NCI-H2081 treated with DMSO at 0.1 percent for 48 hours (cell line): ENCODE measurements at places on chromosomes 12 and 14.

DNA sequence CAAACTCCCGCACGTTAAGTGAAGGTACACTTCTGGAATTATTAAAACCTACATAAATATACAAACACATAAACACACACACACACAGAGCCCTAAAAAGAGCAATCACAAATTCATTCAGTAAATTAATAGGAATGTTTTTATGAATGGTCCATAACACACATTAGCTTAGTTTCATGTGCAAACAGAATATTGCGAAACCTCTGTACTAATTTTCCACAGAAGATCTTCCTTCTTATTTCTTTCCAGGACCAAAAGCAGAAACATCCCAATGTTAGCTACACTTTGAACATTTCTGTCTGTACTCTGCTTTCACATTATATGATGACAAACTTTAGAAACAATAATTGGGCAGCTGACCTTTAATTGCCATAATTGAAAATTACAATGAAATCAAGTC is 101.6 kb downstream of the SOX5 start:
- no peak for DNase-seq

GRCh38 chr14:22656945-22657731 is 13.0 kb upstream of the OR6J1 start:
- no peak for DNase-seq

DNA sequence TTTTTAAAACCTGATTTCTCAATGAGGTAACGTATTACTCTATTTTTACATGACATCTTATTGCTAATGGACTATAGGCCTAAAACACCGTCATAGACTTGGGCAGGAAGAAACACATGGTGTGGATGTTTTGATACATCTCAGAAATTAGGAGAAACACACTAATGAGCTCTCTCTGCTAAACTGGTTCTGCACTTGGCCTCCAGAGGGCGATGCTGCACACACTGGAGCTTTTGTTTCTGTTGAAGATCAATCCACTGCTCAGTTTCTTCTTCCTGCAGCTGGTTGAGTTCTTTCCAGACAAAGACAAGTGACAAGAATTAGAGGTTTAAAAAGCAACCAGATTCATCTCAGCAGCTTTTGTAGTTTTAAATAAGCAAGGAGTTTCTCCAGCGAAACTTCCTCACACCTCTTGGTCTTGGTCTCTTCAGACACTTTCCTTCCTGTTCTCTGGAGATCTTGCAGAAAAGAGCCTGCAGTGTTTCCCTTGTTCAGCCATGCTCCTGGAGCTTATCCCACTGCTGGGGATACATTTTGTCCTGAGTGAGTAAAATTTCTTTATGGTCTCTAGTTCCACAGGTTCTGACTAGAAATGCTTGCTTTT is 178.5 kb upstream of the OR4E1 start:
- no peak for DNase-seq

- DNase-seq: no peak
These were observed 6.1 kb upstream of the PSMA6 start for GRCh38 chr14:35286003-35286600.

GRCh38 chr14:81771651-81772275 is 238.1 kb upstream of the SEL1L start:
- no peak for DNase-seq

DNA sequence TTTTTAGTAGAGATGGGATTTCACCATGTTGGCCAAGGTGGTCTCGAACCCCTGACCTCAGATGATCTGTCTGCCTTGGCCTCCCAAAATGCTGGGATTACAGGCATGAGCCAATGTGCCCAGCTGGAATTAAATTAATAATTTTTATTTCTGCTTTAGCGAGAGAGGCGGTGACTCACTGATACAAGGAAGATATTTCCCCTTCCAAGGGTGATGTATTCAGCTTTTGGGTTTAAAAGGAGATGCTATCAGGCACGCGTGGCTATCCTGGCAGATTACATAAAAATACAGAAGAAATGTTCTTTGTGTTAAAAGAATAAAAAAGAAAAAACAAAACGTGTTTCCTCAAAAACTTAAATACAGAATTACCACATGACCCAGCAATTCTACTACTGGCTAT is 12.4 kb upstream of the P2RX7 start:
- DNase-seq: no peak

- no peak for DNase-seq
These were observed 95.2 kb upstream of the PWP1 start for GRCh38 chr12:107590413-107590812.

DNA sequence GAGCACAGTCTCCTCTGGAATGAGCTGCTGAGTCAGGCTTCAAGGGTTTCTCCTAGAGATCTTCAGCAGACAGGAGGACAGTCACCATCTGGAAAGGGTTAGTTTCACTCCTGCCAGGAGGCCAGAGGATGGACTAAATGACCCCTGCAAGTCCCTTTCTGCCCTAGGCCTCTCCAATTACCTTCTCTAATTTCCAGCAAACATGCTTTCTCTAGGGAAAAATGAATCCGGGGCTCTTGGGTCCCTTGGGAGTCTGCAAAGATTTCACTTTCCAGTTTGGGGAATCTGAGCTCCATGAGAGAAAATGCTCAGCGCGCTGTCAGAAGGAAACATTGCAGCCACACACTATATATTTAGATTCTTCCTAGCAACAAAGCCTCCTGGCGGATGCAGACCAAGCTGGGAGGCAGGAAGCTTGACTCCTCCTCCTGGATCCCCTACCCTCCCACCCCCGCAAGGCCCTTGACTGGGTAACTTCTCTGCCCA is 184.4 kb upstream of the CCND2 start:
- no peak for DNase-seq

- no peak for DNase-seq
These were observed 58.2 kb downstream of the SAMD4A start for GRCh38 chr14:54625112-54625511.
